ENCODE measurements at places on chromosomes 16 and 17.

DNA sequence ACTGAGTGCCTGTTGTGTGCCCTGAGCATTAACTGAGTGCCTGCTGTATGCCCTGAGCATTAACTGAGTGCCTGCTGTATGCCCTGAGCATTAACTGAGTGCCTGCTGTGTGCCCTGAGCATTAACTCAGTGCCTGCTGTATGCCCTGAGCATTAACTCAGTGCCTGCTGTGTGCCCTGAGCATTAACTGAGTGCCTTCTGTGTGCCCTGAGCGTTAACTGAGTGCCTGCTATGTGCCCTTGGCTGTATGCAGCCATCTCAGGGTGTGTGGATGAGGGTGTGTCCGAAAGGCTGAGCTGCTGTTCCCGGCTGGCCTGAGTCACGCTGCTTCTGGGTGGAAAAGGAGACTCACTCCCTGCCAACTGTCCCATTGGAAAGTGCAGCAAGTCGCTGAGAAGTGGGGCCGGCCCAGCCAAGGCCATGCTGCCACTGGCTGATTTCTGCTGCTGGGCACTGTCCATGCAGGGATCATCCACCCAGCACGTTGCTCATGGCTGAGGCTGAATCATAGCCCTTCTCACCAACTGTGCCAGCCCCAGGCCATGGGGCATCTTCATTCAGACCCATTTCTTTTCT is 113.8 kb downstream of the OR1D5 start:
- no peak for DNase-seq

DNA sequence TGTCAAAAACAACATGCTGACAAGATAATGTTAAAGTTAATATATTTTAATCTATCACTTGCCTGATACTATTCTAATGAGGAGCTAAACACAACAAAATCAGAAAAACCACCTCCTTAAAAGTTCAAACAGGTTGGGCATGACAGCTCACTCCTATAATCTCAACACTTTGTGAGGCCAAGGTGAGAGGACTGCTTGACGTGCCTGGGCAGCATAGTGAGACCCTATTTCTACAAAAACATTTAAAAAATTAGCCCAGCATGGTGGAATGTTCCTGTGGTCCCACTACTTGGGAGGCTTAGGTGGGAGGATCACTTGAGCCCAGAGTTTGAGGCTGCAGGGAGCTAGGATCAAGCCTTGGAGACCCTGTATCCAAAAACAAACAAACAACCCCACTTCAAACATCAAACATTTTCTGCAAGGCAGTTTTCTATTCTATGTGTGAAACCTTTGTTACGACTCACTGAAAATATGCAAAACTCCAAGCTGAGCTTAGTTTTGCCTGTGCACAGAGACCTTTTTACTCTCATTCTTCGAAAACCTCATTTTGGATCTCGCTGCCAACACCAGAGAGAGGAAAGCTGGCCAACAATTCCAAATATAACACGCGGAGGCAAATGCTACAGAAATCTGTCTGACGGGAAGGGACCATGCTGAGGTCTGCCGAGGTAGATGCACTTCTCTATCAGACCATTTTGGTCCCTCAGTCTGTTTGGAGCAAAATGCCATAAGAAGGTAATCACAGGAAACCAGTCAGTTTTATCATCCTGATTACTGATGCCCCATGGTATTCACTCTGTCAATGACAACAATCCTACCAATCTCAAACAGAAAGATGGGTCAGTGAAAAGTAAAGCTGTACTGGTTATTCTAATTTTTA is 6.2 kb downstream of the PHF12 start:
- no peak for DNase-seq

GRCh38 chr16:73306901-73307413 is 259.0 kb upstream of the ZFHX3 start:
- DNase-seq = no peak

DNA sequence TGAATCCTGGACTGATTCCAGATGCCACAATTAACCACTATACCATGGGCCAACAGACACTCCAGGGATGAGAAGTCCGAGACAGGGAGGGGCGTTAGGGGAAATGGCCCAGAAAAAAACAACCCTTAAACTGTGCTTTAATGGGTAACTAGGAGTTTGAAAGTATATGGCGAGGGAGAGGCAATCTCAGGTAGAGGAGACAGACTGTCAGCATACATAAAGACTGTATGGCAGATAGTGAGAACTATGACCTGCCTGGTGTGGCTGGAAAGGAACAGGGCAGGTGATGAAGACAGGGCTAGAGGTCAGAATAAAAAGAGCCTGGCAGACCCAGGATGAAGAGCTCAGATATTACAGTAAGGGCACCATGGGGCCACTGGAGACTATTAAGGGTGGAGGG is 8.1 kb downstream of the ZZEF1 start:
- no peak for DNase-seq

DNA sequence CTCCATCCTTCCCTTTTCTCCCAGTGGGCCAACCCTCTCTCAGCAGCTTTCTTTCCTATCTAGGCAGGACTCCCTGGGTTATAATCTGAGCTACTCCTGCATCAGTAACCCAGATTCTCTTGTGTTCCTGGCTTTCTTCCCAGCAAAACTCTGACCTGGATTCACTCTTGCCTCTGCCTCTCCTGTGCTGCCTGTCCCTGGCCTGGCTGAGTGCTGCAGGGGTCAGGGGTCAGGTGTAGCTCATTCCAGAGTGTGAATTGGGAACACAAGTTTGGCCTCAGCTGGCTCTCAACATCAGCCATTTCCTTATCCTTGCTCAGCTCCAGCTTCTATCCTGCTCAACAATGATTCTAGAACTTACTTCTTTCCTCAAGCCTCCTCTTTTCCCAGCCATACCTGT is 2.5 kb upstream of the ST6GALNAC2 start:
- DNase-seq = no peak

- DNase-seq = no peak
Observed at GRCh38 chr17:351875-352420, 659 bp downstream of the RPH3AL start.

GRCh38 chr17:59778996-59779395 is 71.5 kb downstream of the VMP1 start:
- DNase-seq = no peak

- DNase-seq = peak; percentile 65
Observed at GRCh38 chr16:391885-392335, 5.1 kb upstream of the NME4 start.

GRCh38 chr16:76486740-76487139 is 209.5 kb downstream of the CNTNAP4 start:
- no peak for DNase-seq

DNA sequence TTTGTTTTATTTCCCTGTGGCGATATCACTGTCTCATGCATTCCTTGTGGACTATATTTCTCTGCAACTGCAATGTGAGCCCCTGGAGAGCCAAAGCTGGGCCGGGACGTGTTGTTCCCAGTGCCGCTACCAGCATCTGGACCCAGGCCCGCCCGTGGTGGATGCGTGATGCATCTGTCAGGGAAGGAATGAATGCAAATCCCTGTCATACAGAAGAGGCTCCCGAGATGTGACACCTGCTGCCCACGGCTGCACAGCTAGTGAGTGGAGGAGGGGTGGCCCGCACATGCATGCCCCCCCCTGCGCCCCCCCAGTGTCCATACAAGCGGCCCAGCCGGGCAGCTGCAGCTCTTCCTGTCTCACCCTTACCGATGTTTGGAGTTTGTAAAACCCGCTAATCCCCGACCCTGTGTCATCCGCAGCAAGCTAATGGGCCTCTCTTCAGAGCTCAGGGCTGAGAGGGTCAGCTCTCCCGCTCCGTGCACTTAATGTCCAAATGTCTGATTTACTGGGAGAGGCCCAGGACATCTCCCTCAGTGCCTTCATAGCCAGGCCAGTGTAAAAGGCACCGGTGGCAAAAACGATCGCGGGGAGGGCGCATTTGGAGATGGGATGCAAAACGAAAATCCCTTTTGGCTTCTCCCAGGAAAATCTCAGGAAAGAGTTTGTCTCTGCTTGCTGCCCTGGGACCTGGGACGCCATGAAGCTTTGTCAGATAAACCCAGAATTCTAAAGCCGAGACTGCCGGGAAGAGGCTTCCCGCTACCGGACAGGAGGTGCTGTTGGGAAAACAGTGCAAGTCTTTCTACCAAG is 91.8 kb downstream of the FOXL1 start:
- no peak for DNase-seq

DNA sequence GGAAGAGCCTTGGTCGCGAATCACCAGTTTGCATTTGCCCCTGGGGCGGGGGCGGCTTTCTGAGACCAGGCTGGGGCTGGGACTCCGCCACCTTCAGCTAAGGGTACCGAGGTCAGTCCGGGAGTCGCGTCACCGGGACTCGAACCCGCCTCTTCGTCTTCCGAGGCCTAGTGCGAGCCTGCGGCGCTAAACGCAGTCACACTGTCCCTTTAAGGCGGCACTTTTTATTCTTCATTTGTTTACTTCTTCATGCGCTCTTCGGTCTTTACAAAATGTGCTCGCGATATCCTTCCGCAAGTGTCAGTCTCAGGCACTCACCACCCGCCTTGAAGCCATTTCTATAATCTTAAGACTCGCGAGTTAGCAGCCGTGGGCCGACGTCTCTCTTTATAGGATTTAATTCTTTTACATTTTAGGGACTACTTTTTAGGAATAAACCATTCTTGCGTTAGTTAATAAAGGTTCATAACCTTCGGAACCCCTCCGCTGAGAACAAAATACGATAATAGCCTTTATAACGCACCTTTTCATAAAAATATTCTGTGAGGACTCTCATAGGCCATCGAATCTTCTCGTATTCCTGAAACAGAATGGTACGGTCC is 593 bp upstream of the HEXIM1 start:
- DNase-seq = peak; percentile 91

DNA sequence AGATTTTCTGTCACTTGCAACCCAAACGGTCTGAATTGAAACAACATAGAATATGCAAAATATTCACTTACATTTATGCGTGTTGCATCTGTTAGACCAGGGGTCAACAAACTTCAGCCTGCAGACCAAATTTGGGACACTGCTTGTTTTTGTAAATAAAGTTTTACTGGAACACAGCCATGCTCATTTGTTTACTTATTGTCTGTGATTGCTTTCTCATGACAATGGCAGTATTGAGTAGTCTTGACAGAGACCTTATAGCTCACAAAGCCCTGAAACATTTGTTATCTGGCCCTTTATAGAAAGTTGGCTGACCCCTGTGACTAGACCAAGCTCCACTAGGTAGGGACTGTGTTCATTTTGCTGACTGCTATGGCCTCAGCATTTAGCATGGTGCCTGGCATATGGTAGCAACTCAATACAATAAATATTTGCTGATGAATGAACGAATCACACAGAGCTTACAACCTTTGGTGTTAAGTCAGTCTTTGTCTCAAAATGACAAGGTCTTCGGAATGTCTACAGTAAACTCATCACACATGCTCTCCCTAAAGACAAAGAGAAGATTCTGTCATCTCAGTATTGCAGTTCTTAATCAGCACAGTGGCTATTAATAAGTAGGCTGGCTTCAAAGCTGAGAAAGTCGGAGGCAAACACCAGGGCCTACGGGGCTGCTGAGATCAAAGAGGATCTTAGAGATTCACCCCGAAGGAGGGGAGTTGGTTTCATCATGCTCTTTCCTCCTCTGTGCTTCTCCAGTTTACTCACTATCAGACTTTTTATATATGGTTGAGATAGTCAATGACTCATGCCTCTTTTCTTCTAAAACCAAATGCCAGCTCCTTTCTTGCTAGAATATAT is 95.2 kb upstream of the AXIN2 start:
- DNase-seq = no peak

DNA sequence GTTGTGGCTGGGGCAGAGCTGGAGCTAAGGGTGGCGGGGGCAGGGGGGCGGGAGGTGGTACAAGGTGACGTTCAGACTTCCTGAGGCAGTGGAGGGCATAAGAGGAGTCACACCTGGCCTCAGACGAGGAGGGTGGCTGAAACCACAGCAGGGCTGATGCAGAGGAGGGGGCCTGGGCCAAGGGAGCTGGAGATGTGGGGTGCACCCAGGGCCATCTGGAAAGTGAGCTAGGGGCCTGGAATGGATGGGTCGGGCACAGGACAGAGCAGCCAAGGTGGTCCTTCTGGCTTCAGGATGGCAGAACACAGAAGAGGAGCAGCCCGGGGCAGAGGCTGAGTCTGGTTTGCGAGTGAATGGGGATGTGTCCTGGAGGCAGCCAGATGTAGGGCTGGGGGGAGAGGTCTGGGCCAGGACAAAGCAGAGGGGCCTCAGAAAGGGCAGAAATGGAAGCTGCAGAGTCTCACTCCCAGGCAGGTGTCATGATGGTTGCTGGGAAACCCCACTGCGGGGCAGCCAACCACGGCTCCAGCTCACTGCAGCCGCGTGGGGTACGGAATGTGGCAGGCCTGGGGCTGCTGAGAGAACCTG is 57.6 kb downstream of the PRMT7 start:
- no peak for DNase-seq

GRCh38 chr17:69503711-69504110 is 89.2 kb downstream of the MAP2K6 start:
- no peak for DNase-seq

GRCh38 chr17:78172249-78173051 is 4.1 kb downstream of the SYNGR2 start:
- DNase-seq = no peak

DNA sequence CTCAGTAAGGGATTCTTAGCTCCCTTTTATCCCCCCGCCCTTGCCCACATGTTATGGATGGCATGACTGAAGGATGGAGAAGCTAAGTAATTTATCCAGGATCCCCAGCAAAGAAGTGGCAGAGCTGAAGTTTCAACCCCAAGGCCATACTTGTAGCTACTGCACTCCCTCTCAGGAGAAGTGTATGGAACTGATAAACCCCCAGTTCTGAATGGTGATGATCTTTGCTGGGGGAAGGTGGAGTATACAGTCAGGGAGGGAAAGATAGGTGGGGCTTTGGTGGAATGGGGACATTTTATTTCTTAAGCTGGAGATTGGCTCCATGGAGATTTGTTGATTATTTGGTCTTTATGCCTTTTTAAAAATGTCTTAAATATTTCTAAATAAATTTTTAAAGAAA is 58.3 kb downstream of the TNRC6C start:
- no peak for DNase-seq

GRCh38 chr17:69030169-69030568 is 30.6 kb downstream of the ABCA9 start:
- DNase-seq = no peak

DNA sequence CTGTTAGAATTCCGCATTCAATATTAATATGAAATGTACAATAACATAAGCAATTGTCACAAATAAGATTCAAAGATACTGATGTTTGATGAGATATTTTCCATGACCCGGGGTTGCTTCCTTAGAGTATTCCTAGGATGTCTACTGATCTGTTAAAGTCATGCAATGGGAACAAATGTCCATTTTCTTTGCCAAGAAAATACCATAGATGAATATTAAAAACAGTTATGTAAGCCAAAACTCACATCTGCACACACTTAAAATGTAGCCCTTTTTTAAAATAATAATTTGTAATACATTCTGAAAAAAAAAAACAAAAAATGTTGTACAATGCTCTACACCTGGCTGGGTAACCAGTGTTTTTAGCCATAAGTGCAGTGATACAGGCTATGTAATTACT is 259.4 kb upstream of the AXIN2 start:
- no peak for DNase-seq

DNA sequence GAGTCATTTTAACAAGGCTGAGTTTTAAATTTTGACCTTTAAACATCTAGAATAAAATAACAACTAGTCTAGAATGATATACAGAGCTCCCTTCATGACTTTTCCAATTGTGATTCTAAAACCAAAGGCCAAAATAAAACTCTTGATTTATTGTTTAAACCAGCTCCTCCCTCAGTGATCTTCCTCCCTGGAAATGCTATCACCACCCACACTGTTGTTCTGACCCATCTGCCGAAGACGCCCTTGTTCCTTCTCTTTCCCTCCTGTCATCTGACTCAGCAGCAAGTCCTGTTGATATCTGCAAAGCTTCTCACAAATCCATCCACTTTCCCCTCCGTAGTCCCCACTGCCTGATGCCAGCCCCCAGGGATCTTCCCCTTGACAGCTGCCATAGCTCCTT is 231.6 kb upstream of the DYNLRB2 start:
- DNase-seq = no peak
